ENCODE measurements at places on chromosomes 7 and 10.

DNA sequence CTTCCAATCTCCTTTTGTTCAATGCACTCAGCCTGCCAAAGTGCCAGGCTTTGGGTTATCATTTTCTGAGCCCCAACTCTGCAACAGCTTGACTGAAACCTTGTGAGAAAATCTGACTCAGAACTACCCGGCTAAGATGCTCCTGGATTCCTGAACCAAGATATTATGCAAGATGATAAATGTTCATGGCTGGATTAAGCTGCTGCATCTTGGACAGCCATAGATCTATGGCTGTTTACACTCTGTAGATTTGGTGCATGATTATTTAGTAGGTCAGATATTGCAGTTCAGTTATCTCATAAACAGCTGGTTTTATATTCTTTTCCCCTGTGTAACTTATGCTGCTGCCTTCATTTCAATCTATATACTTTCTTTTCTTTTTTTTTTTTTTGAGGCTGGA is 243.5 kb downstream of the GATA3 start:
- no peak for DNase-seq

DNA sequence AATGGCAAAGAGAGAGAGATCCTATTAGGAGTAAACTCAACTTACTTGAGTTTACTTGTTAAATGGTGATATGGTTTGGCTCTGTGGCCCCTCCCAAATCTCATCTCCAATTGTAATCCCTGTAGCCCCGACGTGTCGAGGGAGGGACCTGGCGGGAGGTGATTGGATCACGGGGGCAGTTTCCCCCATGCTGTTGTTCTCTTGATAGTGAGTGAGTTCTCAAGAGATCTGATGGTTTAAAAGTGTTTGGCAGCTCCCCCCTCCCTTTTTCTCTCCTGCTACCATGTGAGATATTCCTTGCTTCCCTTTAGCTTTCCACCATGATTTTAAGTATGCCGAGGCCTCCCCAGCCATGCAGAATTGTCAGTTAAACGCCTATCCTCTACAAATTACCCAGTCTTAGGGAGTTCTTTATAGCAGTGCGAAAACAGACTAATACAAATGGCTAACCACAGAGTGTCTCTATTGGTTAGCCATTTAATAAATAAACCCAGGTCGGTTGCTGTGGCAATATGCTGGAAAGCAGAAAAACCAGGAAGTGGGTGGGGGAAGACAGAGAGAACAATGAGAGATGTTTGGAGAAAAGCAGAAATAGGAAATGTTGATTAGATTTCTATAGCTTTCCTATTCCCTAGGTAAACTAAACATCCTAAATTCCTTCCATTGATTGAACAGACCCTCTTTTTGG is 3.0 kb upstream of the STMP1 start:
- DNase-seq = no peak

DNA sequence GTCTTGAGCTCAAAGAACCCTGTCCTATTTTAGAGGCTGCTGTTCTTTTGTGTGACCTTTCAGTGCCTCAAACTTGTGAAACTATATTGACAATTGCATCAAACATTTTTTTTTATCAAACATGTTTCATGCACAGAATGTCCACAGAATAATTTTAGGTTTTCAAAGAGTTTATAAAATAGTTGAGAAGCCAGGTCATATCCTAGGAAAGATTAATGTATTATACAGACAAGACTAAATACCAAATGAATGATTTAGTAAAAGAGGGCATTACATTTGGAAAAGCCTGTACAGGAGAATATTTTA is 67.0 kb downstream of the CDK6 start:
- no peak for DNase-seq

GRCh38 chr10:49058463-49059255 is 56.7 kb downstream of the VSTM4 start:
- no peak for DNase-seq

GRCh38 chr10:3911713-3912442 is 126.9 kb upstream of the KLF6 start:
- DNase-seq = no peak

DNA sequence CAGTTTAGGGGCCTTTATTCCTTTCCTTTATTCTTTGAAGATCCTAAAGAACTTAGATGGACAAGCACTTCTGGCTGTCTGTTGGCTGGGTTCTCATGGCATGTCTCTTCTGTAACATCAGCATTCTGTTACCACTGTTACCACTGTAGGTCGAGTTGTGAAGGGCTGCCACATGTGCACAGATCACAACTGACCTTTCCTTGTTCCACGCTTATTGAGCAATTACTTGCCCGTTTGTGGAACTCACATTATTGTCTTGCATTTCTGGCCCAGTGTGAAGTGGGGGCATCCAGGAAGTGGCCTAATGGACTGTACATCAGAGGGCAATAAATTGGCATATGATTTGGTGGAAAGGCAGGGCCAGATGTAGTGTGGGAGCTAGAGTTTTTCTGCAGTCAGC is 23.7 kb downstream of the GBF1 start:
- DNase-seq = no peak

DNA sequence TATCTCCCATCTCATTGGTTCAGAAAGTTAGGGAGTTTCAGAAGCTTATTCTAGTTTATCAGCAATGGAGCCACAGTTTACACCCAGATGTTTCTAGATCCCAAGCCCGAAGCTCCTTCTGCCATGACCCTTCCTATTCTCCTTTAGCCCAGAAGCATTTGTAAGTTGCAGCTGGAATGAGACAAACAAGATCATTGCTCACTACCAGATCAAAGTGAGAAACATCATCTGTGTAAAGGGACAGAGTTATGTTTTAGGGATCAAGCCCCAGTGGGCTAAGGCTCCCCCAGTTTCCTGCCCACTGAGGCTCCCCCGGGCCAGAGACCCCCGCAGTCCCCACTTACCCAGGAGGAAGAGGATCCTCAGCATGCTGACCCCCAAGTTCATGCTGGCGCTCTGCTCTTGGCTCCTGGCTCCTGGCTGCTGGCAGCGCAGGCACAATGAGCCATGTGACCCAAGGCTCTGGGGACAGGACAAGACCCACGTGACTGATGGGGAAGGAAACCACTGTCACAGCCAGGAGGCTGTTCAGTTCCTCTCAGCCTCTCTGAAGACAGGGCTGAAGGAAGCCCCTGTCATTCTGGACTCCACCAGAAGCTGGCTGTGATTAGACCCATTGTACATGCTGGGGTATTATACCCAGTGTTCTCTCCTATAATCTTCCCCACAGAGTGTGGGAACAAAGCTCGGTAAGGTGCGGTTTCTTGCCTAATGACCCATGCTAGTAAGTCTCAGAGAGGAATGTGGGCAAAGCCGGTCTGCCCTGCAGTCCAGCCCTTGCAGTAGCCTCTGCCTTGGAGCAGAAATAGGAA is at the start of gene TMEM273:
Gene TMEM273 (minus strand): TSS at position 442 of the 812 bp plus-strand sequence. CDS start 55 bp downstream, at position 387.
- no peak for DNase-seq

DNA sequence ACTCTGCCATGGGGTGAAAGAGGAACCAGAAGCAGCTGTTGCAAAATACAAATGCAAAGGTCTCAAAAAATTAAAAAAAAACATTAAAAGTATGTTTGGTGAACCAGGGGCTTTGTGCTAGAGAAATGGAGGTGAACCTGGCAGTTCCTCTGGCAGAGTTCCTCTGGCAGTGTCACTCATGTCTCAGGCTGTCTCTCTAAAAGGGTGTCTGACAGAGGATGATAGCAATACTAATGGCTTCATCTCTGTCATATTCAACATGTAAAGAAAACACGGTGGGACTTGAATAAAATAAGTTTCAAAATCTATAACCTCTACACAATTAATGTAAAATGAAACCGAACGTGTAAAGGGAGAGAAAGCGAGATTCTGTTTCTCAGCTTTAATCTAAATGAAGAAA is 375.7 kb upstream of the VWC2 start:
- no peak for DNase-seq

DNA sequence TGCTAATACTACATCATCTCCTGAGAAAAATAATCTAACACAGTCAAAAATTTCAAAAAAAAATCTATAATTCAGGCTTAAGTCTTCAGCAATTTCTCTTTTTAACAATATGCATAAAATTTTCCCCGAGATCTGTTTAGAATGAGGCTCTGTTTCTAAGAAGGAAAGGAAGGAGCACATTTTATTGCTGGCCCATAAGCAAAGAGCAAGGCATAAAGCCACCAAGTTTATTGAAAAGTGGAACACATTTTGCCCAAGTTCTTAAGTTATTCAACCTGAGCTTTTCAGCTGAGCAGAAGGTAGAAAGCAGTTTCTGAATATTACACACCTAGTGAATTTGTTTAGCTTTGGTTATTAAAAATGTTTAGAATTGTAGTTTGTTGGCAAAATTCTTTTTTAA is 73.9 kb downstream of the AGMO start:
- DNase-seq = no peak

- no peak for DNase-seq
Observed at GRCh38 chr10:62637249-62638061, 167.1 kb upstream of the ADO start.

GRCh38 chr10:98215373-98215772 is 52.6 kb downstream of the LOXL4 start:
- no peak for DNase-seq

- DNase-seq = no peak
Observed at GRCh38 chr10:69317175-69317604, 38.9 kb downstream of the HK1 start.

- no peak for DNase-seq
Observed at GRCh38 chr7:123594813-123595241, 6.8 kb upstream of the ASB15 start.

DNA sequence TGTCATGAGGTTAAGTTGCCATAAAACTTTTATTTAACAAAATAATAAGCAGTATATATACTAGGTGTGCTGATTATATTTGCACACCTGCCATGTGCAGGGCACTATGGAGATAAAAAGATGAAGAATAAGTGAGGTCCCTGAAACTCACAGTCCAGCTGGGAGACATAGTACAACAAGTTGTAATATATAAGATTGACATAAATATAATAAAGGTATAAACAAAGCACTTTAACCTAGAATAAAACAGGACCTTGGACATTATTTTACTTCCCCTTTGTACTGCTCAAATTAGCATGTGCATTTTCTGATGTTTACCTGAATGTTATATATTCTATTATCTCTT is 6.2 kb downstream of the STK17A start:
- DNase-seq = no peak

GRCh38 chr10:70772627-70773026 is 12.6 kb downstream of the TBATA start:
- no peak for DNase-seq

DNA sequence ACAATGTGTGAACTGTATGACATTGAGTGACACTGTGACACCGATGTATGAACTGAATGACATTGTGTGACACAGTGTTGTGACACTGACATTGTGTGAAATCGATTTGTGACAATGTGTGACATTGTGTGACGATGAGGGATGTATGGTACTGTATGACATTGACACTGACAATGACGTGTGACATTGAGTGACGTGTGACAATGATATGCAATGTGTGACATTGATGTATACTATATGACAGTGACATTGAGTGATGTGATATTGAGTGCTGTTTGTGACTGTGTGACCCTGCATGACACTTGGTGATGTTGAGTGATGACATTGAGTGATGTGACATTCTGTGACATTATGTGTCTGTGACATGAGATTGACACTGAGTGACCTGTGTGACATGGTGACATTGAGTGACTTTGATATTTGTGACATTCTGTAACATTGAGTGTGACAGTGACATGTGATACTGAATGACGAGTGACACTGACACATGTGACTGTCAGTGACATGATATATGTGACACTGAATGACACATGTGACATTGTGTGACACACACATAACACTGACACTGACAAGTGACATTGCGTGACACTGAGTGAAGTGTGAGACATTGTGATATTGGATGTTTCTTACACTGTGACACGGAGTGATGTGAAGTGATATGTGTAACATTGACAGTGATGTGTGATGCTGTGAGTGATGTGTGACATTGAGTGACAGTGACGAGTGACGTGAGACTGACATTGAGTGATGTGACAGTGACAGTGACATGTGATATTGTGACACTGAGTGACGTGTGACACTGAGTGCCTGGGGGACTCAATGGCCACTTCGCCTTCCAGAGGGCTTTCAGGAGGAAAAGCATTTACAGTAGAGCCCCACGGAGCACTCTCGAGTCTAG is 167.5 kb downstream of the PRKAG2 start:
- no peak for DNase-seq

DNA sequence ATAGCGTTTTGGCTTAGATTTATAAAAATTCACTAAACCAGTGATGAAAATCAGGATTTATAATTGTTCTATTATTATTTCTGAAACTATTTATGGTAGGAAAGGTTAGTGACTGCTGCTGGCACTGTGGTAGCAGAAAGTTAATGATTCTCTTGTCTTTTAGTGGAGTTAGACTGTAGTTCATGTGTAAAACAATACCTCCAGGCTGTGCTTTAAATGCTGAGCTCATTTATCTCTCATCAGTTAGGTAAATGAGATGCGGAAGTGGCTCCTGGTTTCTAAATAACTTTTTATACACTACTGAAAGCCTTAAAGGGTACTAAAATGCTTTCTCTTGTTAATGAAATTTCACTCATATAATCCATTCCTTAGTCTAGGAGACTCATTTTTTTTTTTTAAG is 326.8 kb upstream of the POT1 start:
- DNase-seq = no peak

DNA sequence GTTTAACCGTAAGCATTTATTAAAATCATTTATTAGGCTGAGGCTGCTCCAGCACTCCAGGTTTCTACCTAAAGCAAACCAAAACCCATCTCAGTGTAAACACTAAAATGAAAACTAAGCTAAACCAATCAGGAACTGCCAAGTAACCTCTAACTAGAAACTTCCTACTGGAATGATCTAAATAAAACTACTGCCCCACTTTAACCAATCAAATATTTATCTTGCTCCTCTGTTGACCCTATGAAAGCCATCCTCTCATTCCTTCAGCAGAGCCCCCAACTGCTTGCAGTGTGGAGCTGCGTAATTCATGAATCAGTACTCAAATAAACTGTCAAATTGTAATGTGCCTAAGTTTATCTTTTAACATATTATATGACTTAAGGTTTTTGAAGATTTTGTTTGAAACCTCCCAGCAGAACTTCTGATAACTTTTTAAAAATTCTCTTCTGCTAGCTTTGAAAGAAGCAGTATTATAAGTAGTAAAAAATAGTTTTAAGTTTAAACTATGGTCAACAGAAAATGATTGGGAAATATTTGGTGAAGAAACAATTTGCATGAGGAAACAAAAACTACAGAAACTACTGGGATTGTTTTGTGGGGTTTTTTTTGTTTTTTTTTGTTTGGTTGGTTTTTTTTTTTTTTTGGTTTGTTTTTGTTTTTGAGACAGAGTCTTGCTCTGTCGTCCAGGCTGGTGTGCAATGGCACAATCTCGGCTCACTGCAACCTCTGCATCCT is 47.4 kb downstream of the GPR37 start:
- DNase-seq = no peak

DNA sequence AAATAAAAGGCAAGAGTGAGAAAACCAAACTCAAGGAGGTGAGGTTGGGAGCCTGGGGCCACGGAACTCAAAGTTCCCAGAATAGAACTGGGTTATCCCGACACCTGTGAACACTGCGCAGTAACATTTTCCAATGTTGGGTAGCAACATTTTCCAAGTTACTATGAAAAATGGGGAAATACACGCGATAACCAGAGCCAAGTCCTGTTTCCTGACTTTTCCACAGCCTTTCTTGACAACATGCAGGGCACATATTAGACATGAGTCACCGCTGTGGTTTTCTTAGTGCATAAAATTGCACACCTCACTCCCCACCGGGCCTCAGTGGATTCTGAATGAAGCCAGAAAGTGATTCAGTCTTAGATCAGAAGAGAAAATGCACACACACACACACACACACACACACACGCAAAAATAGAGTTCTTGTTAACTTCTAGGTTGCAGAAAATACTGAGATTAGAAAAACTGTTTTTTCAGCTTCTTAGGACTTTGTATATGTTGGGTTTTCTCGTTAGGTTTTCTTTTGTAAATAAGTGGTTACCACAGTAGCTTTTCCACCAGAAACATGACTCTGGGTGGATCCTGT is 70.0 kb downstream of the CAMK1D start:
- no peak for DNase-seq

GRCh38 chr10:33093362-33093761 is 135.3 kb upstream of the ITGB1 start:
- DNase-seq = no peak

Data from stimulated activated CD8-positive, alpha-beta memory T cell treated with anti-CD3 and anti-CD28 coated beads, Interleukin-4, amount 100 ng/mL, for 1 hour (primary cell).